ENCODE measurements at places on chromosomes 5 and 9.

GRCh38 chr9:112072721-112073638 is 102.1 kb downstream of the SUSD1 start:
- no peak for DNase-seq

DNA sequence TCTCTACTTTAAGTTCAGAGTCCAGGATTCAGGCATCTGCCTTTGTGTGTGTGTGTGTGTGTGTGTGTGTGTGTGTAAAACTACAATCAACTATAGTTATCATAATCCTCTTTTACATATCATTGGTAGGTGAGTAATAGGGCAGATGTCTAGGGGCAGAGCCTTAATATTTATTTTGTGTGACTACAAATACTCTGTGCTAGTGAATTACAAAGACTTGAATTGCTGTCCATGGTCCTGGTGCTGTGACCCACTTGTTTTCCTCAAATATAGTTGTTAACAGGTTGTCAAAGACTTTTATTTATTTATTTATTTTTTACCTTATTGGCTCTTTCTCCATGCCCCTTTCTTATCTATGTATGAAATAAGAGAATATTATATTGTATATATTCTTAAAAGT is 196.8 kb downstream of the ANXA1 start:
- no peak for DNase-seq

DNA sequence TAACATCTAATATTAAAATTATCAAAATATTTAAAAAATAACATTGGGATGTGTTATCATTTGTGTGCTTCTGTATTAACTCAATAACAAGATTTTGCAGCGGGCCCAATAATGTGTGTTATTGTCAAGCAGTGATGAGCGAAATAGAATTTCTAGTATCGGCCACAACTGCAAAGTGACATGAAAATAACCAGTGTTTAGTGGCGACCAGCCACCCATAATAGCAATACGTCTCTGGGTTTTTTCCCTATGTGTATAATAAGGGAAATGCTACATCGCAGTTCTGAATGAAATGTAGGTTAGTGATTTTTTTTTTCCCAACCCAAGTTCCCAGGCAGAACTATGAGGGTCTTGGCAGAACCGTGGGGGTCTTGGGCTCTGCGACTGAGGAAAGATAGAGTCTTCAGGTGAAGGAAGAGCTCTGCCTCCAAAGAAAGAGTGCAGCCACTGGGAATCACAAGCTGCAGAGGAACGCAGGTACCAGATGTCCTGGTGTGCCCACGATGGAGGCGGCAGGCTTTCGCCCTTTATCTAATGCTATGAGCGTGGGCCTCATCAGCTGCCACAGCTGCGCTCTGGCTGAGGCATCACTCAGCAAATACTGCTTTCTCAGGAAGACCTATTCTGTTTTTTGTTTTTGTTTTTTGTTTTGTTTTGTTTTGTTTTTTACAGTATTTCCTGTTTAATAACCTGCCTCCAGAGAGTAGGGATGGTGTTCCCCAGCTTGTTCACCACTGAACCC is 235.0 kb downstream of the ROR2 start:
- DNase-seq = no peak

- DNase-seq = no peak
These were observed 67.4 kb downstream of the ZNF608 start for GRCh38 chr5:124678922-124679519.

DNA sequence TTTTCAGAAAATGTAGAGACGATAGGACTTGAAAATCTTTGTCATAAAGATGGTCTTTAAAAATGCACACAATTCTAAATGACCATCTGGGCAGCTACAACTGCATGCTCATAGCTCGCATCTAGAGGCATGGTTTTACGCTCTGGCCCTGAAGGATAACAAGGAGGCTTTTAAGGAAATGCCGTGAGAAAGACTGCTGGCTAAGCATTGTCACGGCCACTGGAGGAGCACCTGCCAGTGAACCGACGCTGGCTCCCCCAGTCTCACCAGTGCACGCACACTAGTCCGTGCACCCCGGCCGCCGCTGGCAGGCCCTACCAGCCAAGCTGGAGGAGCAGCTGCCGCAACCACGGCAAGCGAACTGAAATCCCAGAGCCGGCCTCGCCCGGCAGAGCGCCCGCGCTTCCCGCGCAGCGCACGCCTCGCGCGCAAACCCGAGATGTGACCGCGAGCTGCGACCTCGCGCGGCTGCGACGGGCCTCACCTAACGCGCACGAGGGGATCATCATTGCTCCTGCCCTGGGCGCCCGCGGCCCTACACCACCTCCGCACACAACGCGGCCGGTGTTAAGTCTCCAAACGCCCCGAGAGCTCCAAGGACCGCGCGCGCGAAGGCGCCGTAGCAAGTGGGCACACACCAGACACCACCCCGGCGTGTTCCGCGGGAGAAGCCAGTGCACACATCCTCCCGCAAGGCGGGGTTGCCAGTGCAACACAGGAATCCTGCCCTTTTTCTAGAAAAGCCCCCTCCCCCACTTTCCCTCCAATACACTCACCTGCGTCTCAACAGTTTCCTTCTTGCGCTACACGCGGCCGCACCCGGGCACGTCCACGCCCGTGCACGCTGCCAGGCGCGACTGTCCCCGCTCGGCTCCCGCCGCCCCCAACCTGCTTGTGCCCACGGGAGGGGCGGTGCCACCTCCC is 5.3 kb downstream of the ELAVL2 start:
- peak; percentile 73 for DNase-seq

GRCh38 chr5:57316798-57317327 is 143.0 kb downstream of the GPBP1 start:
- no peak for DNase-seq

GRCh38 chr5:27124590-27124989 is 86.2 kb upstream of the CDH9 start:
- peak; percentile 54 for DNase-seq

DNA sequence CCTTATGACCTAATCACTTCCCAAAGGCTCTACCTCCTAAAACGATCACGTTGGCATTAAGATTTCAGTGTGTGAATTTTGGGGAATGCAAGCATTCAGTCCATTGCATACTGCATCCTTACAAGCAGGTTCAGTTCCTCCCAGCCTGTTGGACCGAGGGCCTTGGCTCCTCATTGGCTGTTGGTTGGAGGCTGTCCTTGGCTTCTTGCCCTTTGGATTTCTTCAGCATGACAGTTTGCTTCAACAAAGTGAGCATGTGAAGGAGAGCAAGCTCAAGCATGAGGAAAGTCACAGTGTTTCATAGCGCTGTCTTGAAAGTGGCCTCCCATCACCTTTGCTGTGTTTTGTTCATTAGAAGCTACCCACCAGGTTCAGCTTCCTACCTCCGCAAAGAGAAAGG is 109.5 kb downstream of the GADD45G start:
- DNase-seq = no peak
